HCT116 (cell line): ENCODE measurements at places on chromosomes 4 and X.

DNA sequence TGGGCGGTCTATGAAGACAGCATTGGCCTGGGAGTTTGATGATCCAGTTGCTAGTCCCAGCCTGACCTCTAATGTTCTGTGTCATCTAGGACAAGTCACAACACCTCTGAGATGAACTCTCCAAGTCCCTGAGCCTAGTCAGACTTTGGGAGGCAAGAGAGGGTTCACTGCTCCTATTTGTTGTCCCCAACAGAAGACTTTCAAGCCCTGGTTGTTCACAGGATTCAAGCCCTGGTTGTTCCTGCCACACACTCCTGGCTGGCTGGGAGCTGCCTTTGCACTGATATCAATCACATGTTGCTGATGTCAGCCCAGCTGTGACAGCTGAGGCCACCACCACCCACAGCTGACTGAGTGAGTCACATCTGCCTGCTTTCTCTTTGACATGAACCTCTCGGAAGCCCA, 253.2 kb upstream of the RASGEF1B start:
- no peak for DNase-seq

- DNase-seq: no peak
Observed at GRCh38 chr4:108611365-108611764, 9.0 kb upstream of the RPL34 start.

DNA sequence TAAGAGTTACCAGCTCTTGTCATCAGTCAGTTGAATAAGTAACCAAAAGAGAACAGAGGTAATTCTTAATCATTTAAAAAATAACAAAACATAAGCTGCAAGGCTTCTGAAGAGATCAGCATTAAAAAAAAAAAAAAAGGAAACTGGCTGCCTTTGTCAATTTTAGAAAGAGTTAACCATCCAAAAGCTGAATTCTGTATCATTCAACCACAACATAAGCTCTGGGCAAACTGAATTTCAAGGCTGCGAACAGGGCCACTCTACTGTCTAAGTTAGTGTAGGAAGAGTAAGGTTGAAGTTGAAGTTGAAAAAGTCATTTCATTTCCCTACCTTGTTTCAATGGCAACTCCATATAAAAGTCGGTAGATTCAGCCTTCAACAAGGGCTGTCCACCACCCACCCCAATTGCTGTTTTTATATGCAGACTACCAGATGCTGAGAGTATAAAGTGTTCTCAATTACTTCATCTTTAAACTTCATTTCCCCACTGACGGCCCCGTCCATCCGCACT, 1.1 kb upstream of the LIN54 start:
- no peak for DNase-seq

- DNase-seq: no peak
Observed at GRCh38 chr4:110208419-110208818, 10.0 kb upstream of the ELOVL6 start.

GRCh38 chrX:72041871-72042851, 89.6 kb downstream of the RTL5 start:
- no peak for DNase-seq

DNA sequence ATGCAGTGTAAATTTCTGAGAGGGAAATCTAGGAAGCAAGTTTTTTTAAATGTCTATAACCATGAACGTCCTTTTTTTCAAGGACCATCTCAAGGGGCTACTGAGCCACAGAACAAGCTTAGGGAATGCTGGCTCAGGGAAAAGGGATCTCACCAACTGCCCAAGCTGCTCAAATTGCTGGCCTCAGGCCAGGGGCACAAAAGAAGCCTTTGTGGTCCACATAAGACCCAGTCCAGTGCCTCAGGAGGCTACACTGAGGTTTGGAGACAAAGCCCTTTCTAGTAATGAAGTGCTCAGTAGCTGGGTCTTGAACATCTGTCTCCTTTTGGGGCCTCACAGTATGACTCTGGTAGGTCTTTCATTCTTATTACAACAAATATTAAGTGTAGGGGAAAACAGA, 305.5 kb downstream of the RAB28 start:
- DNase-seq: no peak

GRCh38 chr4:23733476-23733875, 156.4 kb downstream of the PPARGC1A start:
- no peak for DNase-seq

DNA sequence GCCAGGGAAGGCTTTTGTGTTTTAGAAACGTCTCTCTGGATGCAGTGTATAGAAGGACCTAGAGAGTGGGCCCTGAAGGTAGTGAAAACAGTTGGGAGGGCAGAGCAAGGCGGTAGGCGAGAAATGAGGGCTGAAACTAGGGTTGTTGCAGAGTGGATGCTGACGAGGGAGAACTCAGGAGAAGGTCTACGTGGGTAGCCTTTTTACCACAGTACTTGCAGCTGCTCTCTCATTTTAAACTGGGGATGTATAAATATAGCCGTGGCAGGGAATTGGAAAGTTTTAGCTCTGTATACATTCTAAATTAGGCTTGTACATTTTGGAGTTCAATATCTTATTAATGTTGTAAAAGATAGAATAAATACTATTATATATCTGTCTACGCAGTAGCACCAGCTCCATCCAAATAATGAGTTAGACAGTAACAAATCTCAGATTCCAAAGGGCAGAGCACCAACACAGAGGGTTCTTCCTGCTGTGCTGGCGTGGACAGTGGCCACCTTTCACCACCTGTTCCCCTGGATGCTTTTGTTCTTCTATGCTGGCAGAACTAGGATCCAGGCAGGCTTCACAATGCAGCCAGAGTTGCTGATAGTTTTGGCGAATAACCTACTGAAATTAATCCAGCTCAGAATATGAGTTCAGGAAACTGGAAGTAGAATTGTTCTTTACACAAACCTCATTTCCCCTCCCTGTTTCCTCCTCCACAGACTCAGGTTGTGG, 31.7 kb downstream of the CCNG2 start:
- no peak for DNase-seq

DNA sequence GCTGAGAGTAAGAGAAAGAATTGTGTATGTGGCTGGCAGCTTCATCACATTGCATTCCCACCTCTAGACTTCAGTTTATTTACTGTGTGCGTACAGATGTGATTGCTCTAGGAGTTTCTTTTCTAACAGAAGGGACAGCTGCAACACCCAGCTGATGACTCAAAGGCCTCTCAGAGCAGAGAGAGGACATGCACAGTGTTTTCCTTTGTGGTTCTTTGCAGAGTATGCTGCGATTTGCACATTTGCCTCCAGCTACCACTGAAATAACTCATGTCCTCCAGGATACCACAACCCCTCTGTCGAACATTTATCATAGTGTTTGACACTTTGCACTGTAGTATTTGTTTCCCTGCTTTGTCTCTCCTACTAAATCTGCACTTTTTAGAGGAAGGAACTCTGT, 294.1 kb downstream of the STIM2 start:
- DNase-seq: no peak

- DNase-seq: no peak
Observed at GRCh38 chr4:168931215-168931650, 78.8 kb downstream of the CBR4 start.

GRCh38 chrX:43456063-43456462, 200.0 kb upstream of the MAOA start:
- DNase-seq: no peak

GRCh38 chrX:110321670-110322069, 3.8 kb upstream of the AMMECR1 start:
- DNase-seq: no peak

DNA sequence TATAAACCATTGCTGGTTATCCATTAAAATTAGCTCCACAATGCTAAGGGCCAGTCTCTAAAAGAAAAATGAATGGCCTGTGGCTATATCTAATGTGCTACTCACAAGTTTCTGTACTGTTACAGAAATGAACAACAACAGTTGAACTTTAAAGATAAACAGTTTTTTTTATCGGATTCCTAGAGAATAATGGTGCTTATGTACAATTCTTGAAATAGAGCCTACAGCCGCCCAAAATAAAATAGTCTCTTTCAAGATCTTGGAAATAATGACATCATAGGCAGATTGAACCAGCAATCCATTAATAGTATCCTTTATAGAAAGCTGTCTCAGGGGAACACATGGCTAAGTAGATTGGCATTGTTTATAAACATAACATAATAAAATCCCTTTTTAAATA, 23.4 kb downstream of the PAK3 start:
- no peak for DNase-seq

DNA sequence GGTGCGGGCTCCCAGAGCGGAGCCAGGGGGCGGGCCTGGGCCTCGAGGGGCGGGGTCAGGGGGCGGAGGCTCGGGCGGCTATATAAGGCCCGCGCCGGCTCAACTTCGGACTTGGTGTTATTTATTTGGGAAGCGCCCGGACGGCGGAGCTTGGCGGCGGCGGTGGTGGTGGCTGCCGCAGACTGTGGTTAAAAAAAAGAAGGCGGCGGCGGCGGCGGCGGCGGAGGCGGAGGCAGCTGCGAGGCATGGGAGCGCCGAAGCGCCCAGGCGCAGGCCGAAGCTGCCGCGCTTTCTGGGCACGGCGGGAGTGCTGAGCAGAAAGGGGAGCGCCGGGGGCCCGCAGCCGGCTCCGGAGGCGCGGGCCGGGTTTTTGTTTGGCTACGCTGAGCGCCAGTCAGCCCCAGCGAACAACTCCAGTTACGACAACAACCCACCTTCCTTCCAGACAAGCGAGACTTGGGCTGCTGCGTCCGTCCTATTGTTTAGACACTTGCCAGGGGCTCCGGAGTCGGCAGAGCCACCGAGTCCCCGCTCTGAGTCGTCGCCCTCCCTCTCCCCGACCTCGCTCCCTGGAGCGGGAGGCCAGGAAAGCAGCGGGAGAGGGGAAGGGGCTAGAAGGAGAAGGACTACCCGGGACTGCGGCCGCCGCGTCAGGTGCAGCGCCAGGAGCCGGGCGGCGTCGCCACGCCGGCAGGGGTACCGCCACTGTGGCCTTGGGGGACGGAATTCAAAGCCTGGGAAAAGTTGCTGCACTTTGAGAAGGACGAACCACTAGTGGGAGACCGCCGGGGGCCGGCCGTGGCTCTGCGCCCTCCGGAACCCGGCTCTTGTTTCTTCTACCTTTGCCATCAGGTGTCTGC, at the start of gene SLIT2:
Gene SLIT2, plus strand, starts transcription at position 110 of the 860 bp plus-strand sequence. CDS start 1,911 bp downstream, outside the sequence.
- peak; percentile 24 for DNase-seq

- DNase-seq: no peak
Observed at GRCh38 chr4:89906777-89907521, 12.3 kb downstream of the MMRN1 start.

- DNase-seq: peak; percentile 13
Observed at GRCh38 chr4:154506253-154506652, 14.7 kb upstream of the DCHS2 start.

DNA sequence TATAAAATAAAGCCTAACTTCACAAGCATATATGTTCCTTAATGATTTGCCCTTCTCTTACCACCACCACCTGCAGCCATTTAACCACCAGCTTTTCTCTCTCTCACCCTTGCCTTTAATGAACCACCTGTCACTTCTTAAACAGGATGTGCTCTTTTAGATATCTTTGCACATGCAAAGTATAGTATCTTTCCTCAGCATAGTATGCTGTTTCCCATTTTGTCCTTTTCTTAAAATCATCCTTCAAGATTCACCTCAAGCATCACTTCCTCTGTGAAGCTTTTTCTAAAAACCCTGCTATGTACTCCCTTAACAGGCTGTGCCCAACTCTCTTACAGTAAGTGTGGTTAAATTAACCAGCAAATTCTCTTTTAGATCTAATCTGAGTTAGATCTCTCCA, 8.2 kb upstream of the CNOT6L start:
- no peak for DNase-seq

DNA sequence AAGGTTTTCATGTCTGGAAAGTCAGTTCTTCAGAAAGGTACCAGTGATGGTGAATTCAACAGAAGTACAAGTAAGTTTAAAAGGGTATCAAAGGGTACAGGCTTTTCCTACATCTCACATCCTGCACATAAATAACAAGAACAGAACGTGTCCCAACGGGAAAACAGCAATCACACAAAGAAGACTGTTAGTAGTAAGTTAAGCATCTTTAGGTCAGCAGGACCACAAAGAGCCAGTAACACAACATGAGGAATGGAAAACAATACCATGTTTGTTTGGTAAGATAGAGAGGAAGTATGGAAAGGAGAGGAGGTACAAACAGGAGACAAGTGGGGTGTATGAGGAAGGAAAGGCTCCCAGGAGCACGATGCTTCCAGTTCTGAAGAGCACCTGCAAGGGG, 43.2 kb downstream of the SAT1 start:
- DNase-seq: no peak

DNA sequence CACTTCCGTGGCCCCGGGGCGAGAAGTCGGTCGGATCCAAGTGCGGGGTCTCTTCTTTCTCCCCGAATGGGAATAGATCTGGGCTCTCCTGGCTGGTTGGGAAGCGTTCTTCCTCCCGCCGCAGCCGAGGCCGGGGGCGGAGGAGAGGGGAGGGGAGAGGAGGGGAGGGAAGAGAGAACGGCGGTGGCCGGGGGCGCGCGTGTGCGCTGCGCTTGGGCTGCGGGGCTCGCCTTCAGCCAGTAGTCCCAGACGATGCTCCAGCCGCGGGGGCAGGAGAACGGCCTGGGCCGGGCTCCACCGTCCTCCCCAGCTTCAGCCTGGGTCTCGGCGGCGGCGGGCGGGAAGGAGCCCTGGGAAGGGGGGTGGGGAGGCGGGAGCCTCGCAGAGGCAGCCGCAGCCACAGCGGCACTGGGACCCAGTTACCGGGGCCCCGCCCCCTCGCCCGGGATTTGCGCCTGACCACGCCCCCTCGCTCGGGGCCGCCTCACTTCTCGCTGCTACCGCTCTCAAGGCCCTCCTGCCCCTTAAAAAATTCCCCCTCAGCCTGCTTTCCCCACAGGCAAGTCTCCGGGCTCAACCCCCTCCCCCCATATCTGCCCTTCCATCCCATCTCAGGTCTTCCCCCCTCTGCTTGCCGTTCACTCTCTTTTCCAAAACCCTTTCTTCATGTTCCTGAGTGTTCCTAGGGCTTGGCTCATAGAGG, at the start of gene FGD1:
Gene FGD1, minus strand, starts transcription at position 421 of the 703 bp plus-strand sequence. CDS start 802 bp downstream, outside the sequence.
- no peak for DNase-seq

- DNase-seq: no peak
Observed at GRCh38 chrX:39731330-39731667, 366.5 kb downstream of the BCOR start.

- no peak for DNase-seq
Observed at GRCh38 chrX:75366861-75367260, 93.0 kb downstream of the UPRT start.
